ENCODE measurements at places on chromosomes 2 and 18.

- no peak for DNase-seq
These were observed 50.3 kb upstream of the ST3GAL5 start for GRCh38 chr2:85939131-85939530.

- no peak for DNase-seq
These were observed 201.8 kb upstream of the HDAC4 start for GRCh38 chr2:239602290-239603282.

GRCh38 chr2:85324639-85325465, 2.9 kb downstream of the TGOLN2 start:
- no peak for DNase-seq

GRCh38 chr2:179899666-179900065, 38.3 kb upstream of the ZNF385B start:
- no peak for DNase-seq

- no peak for DNase-seq
These were observed 16.0 kb downstream of the YPEL5 start for GRCh38 chr2:30162806-30163205.

GRCh38 chr2:7792031-7792651, 874.9 kb downstream of the RNF144A start:
- DNase-seq: no peak

GRCh38 chr2:98446850-98447249, 2.2 kb downstream of the INPP4A start:
- DNase-seq: no peak

- DNase-seq: peak; percentile 91
These were observed 32.6 kb upstream of the SPAG16 start for GRCh38 chr2:213251618-213252017.

DNA sequence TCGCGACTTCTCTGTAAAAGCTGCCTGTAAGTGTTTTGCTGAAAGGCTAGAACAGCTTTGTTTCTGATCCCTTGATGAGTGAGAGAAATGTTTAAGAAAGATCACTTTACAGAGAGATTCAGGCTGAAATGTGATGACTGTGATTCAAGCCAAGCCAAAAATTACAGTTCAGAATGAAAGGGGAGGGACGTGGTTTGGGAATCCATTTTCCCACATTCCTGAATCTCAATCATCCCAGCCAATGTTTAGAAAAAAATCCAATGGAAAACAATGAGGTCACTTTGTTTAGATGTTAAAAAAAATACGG, 416.7 kb downstream of the ARHGAP15 start:
- DNase-seq: no peak

GRCh38 chr18:13465476-13465875, 246.9 kb downstream of the LDLRAD4 start:
- no peak for DNase-seq

- DNase-seq: no peak
These were observed 357.9 kb downstream of the DPP10 start for GRCh38 chr2:114800371-114800770.

GRCh38 chr2:37855283-37856041, 69.6 kb upstream of the RMDN2 start:
- no peak for DNase-seq

DNA sequence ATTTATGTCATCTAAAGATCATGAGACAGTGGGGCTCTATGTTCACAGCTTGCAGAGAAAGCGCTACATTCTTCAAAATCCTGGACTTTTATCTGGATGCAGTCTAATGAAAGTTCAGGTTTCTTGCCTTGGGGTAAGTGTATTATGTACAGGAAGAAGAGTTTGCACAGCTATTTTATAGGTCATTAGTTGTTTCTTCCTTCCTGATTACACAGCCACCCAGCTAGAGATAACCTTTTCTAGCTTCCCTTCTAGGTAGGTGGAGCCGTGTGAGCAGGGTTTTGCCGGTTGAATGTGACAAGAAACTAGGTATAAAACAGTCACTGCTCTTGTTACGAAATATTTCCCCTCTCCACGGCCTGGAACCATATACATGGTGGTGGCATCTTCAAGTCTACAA, 800.8 kb upstream of the SOX11 start:
- no peak for DNase-seq

DNA sequence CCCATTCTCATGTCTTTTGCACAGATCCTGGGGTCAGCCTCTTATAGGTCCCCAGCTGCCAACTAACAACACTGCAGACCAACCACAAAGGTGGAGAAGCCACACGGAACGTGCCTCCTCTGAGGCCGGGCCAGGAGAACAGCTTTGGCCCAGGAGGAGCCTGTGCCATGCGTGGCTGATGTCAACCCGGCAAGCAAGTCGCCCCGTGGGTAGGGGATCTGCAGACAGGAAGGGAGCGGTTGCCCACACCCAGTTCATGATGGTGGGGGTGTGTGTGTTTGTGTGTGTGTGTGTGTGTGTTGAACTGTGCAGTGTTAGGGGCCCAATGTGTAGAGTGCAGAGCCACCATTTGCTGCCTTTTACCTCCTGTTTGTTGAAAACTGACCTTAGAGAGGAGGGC, 2.4 kb upstream of the CLEC4F start:
- DNase-seq: no peak

DNA sequence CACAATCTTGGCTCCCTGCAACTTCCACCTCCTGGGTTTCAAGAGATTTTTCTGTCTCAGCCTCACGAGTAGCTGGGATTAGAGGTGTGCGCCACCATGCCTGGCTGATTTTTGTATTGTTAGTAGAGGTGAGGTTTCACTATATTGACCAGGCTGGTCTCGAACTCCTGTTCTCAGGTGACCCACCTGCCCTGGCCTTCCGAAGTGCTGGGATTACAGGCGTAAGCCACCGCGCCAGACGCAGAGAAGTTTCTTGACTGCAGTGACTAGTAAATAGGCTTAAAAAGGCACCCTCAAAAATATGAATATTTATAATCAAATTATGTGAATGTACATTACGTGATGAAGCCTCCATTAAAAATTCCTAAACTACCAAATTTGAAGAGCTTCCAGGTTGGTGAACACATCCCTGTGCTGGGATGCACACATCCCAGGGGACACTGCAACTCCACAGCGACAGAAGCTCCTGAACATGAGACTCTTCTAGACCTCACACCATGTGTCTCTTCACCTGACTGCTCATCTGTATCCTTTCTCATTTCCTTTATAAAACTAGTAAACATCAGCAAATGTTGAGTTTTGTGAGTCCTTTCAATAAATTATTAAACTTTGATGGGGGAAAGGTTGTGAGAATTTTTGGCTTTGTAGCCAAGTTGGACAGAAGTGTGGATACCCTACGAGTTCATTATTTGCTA, 203.3 kb upstream of the SPOPL start:
- no peak for DNase-seq

DNA sequence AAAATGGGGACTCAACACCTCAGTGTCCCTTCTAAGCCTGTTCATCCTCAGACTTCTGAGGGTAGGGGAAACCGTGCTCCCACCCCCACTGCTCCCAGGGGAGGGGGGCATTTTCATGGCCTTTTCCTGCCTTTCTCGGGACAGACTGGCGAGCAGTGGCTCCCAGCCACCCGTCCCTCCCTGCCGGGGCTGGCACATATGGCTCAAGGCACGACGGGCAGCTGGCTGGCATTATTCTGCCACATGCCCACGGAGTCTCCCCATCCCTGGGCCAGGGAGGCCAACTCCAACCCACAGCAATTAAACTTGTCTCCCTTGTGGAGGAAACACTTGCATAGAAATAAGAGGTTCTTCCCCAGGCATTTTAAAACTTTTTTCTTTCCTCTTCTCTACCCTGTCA, 148.5 kb upstream of the CBLN2 start:
- no peak for DNase-seq

DNA sequence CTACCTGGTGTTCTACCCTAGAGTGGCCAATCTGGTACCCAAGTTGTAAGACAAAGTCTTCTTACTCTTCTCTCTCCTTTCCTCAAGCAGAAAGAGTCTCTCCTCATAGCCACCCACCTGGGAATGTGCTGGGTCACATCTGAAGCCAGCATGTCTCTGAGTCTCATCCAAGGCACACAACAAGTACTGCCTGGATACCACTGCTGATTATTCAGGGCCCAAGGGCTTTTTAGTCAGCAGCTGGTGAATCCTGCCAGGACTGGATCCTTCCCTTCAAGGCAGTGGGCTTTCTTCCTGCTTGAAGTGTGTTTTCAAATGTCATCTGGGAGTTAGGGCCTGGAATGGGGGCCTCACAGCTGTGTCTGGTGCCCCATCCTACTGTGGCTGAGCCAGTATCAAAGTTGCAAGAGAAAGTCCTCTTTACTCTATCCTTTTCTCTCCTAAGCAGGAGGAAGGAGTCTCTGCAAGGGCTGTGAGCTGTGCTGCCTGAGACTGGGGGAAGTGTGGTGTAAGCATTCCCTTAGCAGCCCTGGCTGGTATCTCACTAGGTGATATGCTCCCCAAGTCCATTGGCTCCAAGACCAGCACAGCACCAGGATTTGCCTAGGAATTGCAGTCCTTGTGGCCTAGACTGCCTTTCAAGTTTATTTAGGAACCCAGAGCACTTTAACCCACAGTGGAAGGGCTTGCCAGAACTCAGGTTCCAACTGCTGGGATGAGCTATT, 27.2 kb downstream of the OXER1 start:
- DNase-seq: no peak

DNA sequence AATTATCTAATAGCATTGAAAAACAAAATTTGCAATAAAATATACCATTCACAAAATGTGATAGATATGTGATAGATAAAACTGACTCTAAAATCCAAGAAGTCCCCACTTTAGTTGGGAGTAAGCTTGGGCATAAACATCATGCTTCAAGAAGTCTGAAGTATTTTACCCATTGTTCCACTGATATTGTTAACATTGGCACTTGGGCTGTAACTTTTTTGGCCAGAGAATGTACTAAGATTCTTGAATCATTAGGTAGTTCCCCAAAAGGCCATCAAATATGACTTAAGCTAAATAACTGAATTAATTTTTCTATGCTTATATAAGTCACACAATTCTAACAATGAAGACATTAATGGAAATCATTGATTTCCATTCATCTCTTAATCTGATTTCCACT, 413.6 kb downstream of the CDH2 start:
- DNase-seq: no peak

- no peak for DNase-seq
These were observed 71.3 kb downstream of the BAZ2B start for GRCh38 chr2:159545085-159545484.

GRCh38 chr2:37711308-37711731, 39.9 kb upstream of the CDC42EP3 start:
- no peak for DNase-seq

DNA sequence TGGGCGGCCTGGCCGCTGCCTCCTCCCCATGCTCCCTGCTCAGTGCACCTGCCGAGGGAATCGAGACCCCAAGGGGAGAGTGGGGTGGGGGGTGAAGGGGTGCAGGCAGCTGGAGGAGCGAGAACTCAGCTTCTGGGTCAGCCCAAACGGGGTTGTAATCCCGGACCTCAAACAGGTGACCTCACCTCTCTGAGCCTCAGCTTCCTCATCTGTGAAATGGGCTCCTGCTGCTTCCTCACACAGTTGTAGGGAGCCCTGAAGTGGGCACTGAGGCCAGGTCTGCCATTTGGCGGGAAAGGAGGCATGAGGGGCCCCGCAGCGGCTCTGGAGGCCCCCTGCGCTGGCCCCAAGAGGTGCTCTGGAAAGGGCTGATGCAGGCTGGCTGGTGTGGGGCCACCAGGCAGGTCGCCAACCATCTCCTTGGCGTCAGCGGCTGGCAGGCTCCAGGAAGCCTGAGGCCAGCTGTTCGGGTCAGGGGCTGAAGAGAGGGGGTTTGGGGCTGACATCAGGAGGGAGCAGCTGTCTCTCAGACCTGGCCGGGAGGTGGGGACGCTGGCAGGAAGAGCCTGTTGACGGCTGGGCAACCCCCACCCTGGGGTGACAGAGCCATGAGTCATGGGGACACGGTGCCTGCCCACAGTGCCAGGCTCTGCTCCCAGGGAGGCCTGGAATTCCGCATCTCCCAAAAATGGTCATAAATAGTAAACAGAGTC, 4.9 kb downstream of the KLHL30 start:
- DNase-seq: no peak

DNA sequence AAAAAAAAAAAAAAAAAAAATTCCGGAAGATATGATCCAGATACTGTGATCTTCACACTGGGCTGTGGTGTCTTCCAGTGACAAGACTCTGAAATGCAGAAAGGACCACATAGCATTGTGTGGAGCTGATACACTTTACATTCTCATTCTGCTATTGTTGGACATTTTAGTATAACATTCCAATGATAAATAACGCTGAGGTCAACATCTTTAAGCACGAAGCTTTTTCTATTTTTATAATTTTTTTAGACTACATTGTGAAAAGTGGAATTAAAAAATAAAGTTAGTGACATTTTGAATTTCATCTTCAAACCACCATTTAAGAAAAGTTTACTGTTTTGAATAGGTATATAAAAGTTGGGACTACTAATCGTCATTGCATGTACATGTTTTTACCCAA, 62.7 kb downstream of the CDCA7 start:
- DNase-seq: no peak

- DNase-seq: no peak
These were observed 267.6 kb upstream of the SALL3 start for GRCh38 chr18:78711971-78712370.

DNA sequence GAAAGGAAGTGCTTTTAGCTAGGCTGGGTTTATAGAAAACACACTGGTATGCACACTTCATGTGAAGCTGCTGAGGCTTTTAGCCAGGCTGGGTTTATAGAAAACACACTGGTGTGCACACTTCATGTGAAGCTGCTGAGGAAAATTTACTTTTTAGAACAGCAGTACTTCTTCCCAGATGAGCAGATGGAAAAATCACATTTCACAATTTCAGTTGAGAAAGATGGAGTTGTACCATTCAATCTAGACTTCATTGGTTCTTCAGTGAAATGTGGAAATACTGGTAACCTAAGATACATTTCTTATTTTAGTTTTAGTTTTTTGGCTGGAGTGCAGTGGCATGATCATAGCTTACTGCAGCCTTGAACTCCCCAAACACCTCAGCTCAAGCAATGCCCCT, 11.1 kb downstream of the SNTG2 start:
- DNase-seq: no peak

DNA sequence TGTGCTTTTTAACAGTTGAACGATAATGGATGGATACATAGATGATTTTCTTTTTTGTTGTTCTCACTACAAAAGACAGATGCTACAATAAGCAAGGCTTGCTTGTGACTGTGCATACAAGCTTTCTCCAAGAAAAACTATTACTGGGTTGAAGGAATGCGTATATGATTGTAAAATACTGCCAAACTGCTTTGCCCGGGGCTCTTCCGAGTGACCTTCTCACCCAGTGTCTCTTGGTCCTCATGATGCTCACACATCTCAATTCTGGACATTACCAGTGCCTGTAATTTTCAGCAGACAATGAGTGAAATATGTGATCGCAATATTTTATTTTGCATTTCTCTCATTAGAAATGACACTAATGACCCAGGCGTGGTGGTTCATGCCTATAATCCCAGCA, 35.9 kb downstream of the INPP5D start:
- no peak for DNase-seq

DNA sequence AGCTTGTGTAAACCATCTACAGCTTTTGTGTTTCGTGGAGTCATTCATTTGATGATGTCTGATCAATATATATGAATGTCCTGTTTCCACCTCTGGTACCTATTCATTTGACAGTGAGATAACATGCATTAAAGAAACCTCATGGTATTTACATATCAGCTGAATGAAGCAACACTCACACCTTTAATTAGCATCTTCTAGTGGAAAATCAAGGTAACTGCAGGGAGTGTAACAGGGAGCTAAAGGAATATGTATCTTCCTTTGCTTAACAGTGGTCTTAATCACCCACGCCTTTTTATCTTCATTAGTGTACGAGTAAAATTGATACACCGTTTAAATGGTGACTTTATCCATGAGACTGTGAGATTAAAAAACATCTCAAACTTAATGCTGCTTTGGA, 15.6 kb downstream of the SLC39A10 start:
- no peak for DNase-seq

- DNase-seq: no peak
These were observed 7.0 kb downstream of the C2orf80 start for GRCh38 chr2:208182835-208183234.
